CD8-positive, alpha-beta memory T cell (primary cell): ENCODE measurements at places on chromosomes 5 and 9. TPM values are rescaled to one million over a fixed set of nuclear protein-coding genes. Genes with fewer than 3 reads are reported as not detected.

DNA sequence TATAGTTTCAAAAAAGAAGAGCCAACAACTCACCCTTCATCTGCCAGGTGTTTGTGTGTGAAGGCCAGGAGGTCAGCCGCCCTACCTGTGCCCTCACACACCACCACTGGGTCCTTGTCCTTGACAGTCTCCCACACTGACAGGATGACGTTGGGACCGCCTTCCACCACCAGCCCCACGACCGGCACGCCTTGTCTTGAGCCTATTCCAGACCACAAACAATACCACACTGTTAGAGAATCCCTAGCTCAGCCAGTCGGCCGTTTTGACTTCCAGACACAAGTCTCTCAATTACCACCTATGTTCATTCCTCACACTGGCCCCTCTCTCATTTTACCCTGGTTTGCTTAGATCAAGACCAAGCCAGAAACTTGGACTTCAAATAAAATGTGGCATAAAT lies 66.1 kb downstream of the TRPM6 start:
- no peak for DNase-seq

GRCh38 chr5:171644536-171644935 lies 141.1 kb upstream of the SMIM23 start:
- no peak for DNase-seq

- no peak for DNase-seq
Measured at GRCh38 chr9:80465556-80465955, 893.8 kb downstream of the TLE4 start.

GRCh38 chr5:132826424-132827082 lies 3.9 kb downstream of the SHROOM1 start:
- DNase-seq: no peak

DNA sequence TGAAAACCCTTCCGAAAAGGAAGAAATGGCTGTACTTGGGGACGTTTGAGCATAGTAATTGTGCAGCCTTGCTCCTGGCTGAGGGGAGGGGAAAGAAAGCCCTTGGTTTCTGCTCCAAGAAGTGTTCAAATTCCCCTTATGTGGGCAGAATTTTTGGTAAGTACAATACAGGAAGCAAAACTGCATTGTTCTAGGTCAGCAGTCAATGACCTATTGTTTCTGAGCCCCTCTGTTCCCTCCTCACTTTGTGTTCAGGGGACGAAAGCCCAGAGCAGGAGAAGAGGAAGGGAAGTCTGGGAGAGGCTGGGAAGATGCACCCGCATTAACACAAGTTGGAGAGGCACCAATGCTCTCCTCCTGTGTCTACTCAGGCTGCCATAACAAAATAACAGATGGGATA lies 11.9 kb downstream of the BASP1 start:
- DNase-seq: no peak

GRCh38 chr5:177496727-177497291 lies 595 bp downstream of the PDLIM7 start:
- no peak for DNase-seq

SWI5 gene
- 20.9 TPM for total RNA-seq
